ENCODE measurements at places on chromosomes 12 and 14. TPM values are rescaled to one million over a fixed set of nuclear protein-coding genes. Genes with fewer than 3 reads are reported as not detected.

HOXC4 gene
- 2.2 TPM for total RNA-seq

FLRT2 gene
- 20.0 TPM for total RNA-seq

EML5 gene
- 0.13 TPM for total RNA-seq

PITPNM2 gene
- 23.1 TPM for total RNA-seq

GRCh38 chr12:72075891-72076557, 137.4 kb downstream of the TPH2 start:
- no peak for DNase-seq

GRCh38 chr14:91321131-91321530, 76.6 kb upstream of the GPR68 start:
- DNase-seq = no peak

DNA sequence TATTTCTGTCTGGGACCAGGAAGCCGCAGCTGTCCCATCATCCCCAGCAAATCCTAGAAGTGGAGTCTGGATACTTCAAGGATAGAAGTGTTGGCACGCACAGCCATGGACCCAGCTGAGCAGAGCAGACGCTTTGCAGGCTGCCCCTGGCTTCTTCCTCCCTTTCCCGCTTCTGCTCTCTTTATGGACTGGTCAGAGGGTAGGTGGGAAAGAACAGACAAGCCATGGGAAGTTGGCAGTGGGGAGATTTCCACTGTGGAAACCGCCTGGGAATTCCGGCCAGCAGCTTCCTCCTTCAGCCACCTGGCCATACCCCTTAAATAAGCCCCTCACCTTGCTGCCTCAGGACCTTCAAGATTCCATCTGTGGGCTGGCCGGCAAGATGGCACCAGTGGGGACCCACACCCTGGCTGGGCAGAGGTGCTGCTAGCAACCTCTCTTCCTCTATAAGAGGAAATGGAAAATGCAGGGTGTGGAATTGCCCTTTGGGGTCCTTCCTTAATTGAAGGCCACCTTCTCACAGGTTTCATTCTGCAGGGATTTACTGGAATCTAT, 20.6 kb downstream of the OTUB2 start:
- peak; percentile 45 for DNase-seq

DNA sequence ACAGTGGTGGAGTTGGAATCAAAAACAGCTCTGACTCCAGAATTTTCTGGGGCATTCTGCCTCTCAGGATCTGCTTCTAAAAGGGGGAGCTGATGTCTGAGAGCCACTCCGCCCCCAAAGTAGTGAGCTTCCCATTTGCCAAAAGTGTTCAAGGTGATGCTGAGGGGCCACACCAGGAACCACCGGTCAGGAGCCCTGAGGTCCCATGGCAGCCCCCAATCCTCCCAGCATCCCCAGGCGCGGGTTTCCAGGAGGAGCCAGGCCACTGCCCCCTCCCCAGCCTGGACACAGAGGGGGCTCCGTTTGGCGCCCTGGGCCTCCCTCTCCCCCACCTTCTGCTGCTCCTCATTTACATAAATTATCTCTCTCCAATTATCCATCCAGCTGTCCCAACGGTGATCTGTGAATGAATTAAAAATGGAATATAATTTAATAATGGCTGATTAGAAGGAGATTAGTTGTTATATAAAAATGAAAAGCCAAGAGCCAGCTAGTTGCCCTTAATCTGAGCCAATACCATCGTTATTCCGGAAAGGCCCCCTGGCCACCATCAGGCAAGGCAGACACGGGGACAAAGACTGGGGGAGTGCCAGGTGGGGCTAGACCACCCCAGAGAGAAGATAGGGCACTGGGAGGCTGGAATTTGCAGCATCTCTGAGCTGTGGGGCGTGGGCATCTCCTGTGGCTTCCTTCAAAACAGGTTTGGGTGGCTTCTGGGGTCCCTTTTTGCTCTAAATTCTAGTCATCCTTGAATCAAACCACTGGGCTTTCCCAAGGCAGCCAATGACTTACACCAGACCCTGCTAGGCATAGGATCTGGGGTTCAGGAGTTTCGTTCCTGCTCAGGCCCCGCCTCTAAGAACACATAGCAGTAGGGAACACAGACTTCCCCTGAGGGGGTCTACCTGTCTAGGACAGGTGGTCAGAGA, 19.7 kb upstream of the VSX2 start:
- peak; percentile 76 for DNase-seq

- no peak for DNase-seq
These were observed 1131.1 kb downstream of the TMEM121 start for GRCh38 chr14:106657460-106657859.

- DNase-seq = no peak
These were observed 176.4 kb downstream of the KCNA5 start for GRCh38 chr12:5220099-5220498.

- no peak for DNase-seq
These were observed 470.9 kb downstream of the VRK1 start for GRCh38 chr14:97268097-97268496.

- no peak for DNase-seq
These were observed 150.7 kb downstream of the CAND1 start for GRCh38 chr12:67419810-67420209.

GRCh38 chr14:38174711-38175110, 33.0 kb upstream of the SSTR1 start:
- DNase-seq = no peak

All from mesenteric fat pad (tissue), 1 donor.